ENCODE measurements at places on chromosomes 16 and 17. TPM values are rescaled to one million over a fixed set of nuclear protein-coding genes. Genes with fewer than 3 reads are reported as not detected.
A peak's percentile ranks its signal among the peaks of the same experiment; 100 is the strongest.

- DNase-seq, result no peak
These were observed 7.7 kb upstream of the CEP295NL start for GRCh38 chr17:78910497-78911284.

DNA sequence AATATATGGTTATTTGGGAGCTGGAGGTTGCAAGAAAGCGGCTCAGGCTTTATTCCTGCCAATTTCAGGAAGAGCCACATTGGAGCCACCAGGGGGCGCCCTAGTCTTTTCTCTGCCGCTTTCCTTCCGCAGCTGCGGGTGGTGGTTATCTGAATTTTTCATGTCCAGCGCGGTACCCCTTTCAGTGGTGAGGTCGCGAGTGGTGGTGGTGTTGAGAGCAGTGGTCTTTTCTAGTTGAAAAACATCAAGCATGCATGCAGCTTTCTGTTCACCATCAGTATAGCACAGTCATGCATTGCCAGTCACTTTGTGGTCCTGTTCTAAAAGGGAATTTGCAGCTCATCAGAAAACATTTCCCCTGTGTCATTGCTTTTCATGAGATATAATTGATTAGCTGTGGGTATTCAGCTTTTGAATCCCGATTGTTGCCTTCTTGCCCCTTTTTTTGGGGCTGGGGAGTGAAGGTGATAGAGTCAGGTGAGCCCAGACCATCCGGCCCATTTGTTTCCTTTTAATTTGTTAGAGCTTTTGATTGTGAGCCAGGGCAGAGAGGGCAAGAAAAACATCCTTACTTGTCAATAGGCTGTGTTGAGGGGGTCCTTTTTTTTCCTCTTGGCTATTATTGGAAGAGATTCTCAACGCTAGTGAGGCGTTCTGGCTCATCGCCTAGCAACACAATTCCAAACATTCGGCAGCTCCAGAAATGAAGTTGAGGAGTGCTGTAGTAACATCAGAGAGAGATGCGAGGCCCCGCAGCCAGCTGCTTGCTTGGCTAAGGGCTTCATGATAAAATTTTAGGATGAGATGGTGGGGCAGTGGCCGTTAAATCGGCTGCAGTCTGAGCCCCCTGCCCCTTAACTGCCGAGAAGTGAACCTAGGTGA, 119.0 kb downstream of the SNX29 start:
- DNase-seq, result peak; percentile 52

DNA sequence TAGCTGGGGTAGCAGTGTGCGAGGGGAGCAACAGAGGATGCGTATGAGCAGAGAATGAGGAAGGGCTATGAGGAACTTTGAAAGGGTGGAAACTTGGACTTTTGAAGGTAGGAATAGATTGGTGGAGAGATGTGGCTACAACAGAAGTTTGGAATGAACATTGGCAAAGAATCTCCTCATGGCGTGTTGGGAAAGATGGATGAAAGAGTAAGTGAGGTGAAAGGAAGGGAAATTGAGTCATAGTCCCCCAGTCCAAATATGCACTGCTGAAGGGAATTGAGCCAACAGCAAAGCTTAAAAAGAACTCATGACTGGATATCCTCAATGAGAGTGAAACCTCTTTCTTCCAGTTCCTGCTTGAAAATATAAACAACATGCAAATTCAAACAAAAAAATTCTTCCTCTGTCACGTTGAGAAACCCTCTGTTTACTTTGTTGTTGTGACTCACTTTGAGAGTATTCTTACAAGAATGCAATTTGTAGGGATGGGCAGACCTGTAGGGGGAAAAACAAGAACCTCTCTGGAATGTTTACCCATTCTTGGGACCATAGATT, 313.2 kb upstream of the KCNJ16 start:
- DNase-seq, result peak; percentile 90

DNA sequence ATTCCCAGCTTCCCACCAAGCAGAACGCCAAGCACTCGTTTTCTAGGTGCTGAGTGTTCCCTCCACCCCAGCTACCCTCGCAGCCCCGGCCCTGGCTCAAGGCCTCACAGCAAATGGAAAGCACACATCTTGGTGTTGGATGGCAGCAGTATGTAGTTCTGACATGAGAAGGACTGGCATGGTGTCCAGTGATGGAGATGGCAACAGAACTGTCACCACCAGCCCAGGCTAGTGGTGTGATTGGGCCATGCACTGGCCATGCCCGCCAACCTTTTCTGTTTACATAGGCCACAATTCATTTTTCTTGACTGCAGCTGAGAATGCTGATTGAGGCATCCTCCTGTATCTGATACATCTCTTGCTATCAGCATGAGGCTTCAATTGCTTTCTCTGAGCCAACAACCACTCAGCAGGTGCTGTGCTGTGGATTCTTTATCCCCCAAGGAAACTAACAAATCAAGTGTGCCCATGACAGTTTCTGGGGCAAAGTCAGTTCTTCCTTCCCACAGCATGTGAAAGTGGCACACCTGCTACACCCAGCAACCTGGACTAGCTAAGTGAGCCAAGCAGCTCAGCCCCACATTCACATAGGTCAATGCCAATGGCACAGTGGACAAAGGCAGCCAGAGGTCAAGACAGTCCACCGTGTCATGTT, 3.8 kb downstream of the SLC12A4 start:
- DNase-seq, result no peak

Gene LRRC36
- total RNA-seq, result 0.37 TPM
